ENCODE measurements at places on chromosomes 7 and 10. TPM values are rescaled to one million over a fixed set of nuclear protein-coding genes. Genes with fewer than 3 reads are reported as not detected.

The FAM131B gene
- 1.1 TPM for total RNA-seq

The HYCC1 gene
- total RNA-seq: 209 TPM

The HGF gene
- total RNA-seq: 13.0 TPM

The NPC1L1 gene
- total RNA-seq: not detected

The MUC12 gene
- 2.8 TPM for total RNA-seq

The TSPAN33 gene
- total RNA-seq: 0.57 TPM

The FANK1 gene
- total RNA-seq: 2.2 TPM

The HMX2 gene
- total RNA-seq: not detected

The IFIT1B gene
- not detected for total RNA-seq

The FGFBP3 gene
- total RNA-seq: 0.64 TPM

The ASZ1 gene
- total RNA-seq: not detected

The SORBS1 gene
- 3.7 TPM for total RNA-seq

The PRRT4 gene
- total RNA-seq: not detected

All from LHCN-M2 (cell line).